ENCODE measurements at places on chromosomes 12 and 14.
A peak's percentile ranks its signal among the peaks of the same experiment; 100 is the strongest.

- no peak for DNase-seq
Measured at GRCh38 chr12:85509857-85510256, 229.8 kb downstream of the ALX1 start.

GRCh38 chr14:23828001-23828400, 125.6 kb upstream of the DHRS4 start:
- no peak for DNase-seq

DNA sequence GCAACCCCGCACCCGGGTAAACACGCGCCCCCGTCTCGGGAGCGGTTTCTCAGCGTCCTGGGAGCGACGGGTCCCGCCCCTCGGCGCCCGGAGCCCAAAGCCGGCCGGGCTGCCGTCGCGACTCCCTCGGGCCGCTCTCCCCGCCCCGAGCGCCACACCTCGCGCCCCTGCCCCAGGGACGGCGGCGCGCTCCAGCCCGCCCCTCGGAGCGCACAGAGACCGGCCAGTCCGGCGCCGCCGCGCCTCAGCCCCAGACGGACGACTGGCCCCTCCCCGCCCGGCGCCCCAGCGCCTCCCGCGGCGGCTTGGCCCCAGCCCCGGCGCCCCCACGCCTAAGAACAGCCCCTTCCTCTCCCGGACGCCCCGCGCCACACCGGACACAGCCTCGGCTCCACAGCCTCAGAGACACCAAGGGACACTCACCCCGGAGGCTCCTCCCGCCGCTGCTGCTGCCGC, 411 bp downstream of the BTBD7 start:
- peak; percentile 69 for DNase-seq

GRCh38 chr12:28582672-28583376, 392.6 kb downstream of the CCDC91 start:
- DNase-seq: no peak

DNA sequence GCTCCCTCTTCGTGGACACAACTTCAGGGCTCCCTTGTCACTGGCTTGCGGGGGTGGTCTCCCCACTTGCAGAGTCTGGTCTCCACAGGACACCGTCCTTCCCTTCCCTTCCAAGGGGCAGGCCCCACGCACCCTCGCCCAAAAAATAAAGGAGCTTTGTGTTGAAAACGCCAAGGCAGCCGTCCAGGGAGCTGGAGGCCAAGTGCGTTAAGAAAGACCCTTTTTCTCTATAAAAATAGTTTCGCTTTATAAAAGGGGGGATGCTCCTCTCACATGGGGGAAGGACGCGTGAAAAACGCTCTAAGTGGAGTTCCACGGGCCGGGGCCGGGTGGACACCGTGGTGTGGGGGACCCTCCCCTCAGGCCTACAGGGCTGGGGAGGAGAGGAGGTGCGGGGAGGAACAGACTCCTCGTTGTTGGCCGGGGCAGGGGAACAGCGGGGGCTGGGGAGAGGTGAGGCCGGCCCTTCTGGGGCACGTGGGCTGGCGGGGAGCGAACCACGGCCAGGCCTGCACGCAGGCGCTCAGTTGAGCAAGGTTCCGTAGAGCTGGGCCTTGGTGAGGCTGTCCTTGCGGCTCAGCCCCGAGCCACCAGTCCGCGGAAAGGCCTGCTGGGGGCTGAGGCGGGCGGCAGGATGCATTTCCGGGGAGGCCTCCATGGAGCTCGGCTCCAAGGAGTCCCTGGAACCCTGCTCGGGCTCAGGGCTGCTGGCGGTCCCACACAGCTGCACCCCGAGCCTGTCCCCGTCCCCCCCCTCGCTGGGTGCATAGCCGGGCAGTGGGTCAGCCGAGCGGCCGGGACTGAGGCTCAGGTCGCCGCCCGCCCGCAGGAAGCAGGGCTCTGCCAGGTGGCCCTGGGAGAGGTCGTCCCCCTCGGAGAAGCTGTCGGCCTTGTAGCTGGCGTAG, 49.5 kb downstream of the BEGAIN start:
- no peak for DNase-seq

DNA sequence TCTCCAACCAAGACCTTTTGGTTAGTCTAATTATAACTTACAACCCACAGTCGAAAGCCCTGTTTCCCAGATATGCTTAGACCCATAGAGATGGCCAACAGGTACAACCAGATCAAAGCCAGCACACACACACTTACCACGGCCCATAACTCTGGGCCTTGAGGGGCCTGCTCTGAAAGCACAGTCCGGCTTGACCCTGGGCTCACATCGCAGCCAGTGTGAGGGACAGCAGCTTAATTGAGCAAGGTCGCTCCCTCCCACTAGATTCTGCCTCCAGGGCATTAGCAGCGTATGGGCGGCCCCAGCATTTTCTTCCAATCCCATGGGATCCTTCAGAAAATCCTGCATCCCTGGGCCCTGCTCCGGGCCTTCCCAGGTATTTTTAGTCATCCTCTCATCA, 157.4 kb upstream of the FKBP4 start:
- no peak for DNase-seq

- DNase-seq: no peak
Measured at GRCh38 chr12:18886962-18887361, 149.0 kb downstream of the CAPZA3 start.

- DNase-seq: no peak
Measured at GRCh38 chr12:98721204-98721702, 76.2 kb downstream of the APAF1 start.

GRCh38 chr12:58919231-58920101, 838 bp downstream of the LRIG3 start:
- DNase-seq: peak; percentile 84

DNA sequence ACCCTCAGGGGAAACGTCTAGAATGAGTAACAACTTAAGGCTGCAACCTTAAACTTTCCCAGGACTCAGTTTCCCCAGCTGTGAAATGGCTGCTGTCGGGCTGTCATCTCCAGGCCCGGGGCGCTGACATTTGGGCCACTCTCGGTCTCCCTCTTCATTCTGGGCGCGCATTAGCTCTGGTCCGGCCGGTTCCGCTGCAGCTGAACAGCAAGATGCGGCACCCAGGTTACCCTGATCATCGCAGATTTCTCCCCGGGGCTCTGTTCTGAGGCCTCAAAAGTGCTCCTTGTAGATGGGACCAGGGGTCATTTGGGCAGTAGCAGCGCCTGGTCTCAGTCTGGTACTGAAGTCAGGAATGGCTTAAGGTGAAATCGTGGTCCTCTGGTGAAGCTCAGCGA, 890 bp upstream of the BCL7A start:
- no peak for DNase-seq

GRCh38 chr12:56785141-56785865, 22.2 kb downstream of the HSD17B6 start:
- DNase-seq: no peak

GRCh38 chr14:49923442-49923841, 30.6 kb downstream of the ARF6 start:
- DNase-seq: no peak

- DNase-seq: no peak
Measured at GRCh38 chr12:59843260-59843843, 247.5 kb downstream of the SLC16A7 start.

DNA sequence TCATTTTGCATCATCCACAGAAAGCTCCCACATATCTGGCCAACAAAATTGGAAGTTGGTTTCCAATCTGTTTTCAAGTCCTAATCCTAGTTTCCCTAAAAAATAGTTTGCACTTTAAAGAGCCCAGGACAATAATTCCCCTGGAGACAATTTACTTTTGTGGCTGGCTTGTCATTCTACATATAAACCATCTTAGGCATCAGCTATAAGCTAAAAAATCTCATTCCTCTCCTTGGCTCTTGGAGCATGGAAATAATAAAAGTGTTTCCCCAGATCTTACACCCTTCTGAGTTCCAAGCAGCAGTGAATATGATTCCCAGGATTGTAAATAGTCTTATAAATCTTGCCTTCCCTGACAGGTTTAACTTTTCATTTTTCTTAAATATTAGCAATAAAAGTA, 89.1 kb upstream of the NUDT4 start:
- no peak for DNase-seq

- DNase-seq: no peak
Measured at GRCh38 chr12:120090206-120090605, 26.3 kb downstream of the RAB35 start.

Data from lung (tissue), 17 donors.